Uterus (tissue), 4 donors: ENCODE measurements at places on chromosomes 2 and 18.

- DNase-seq, result no peak
Observed at GRCh38 chr2:152766928-152767327, 48.5 kb downstream of the ARL6IP6 start.

DNA sequence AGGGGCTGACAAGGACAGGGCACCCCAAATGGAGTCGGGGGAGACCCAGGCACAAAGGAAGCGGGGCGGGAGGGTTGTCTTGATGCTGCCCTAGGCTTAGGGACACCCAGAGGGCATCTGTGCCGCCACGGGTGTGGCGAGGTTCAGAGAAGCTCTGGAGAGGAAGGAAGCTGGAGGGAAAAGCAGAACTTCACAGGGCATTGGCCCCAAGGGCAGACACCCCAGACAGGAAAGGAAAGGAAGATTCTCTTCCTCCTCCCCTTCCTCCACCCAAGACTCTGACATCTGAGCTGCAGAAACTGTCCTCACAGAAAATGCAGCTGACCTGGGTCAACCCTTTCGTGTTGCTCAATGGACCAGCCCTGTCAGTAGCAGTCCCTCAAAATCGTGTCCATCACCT, 25.6 kb downstream of the DNMT3A start:
- DNase-seq, result no peak

GRCh38 chr2:215793747-215794595, 219.4 kb downstream of the MREG start:
- no peak for DNase-seq

- no peak for DNase-seq
Observed at GRCh38 chr2:242035858-242036652, 166.5 kb downstream of the RTP5 start.

GRCh38 chr2:19035238-19035637, 323.2 kb downstream of the OSR1 start:
- peak; percentile 67 for DNase-seq

- DNase-seq, result no peak
Observed at GRCh38 chr2:162711832-162712540, 126.6 kb downstream of the KCNH7 start.

GRCh38 chr2:191105082-191105481, 45.7 kb downstream of the STAT4 start:
- DNase-seq, result no peak

- no peak for DNase-seq
Observed at GRCh38 chr2:120612931-120613330, 122.7 kb upstream of the GLI2 start.

DNA sequence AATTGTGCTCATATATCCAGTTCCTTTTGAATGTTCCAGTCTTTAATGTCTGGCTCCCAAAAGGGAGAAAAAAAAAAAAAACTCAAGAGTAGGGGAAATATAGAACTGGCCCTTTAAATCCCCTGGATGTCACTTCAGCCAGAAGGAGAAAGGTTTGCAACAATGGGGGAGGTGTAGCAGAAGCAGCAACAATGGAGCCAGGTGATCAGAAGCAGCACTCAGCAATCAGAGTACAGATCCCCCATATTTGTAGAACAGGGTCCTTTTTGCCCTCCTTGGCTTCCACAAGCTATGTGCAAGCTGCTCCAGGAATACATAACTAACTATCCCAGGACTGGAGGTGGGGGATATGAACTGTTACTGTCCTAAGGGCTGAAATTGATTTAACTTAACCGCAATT, 25.8 kb upstream of the ZNF397 start:
- DNase-seq, result no peak

DNA sequence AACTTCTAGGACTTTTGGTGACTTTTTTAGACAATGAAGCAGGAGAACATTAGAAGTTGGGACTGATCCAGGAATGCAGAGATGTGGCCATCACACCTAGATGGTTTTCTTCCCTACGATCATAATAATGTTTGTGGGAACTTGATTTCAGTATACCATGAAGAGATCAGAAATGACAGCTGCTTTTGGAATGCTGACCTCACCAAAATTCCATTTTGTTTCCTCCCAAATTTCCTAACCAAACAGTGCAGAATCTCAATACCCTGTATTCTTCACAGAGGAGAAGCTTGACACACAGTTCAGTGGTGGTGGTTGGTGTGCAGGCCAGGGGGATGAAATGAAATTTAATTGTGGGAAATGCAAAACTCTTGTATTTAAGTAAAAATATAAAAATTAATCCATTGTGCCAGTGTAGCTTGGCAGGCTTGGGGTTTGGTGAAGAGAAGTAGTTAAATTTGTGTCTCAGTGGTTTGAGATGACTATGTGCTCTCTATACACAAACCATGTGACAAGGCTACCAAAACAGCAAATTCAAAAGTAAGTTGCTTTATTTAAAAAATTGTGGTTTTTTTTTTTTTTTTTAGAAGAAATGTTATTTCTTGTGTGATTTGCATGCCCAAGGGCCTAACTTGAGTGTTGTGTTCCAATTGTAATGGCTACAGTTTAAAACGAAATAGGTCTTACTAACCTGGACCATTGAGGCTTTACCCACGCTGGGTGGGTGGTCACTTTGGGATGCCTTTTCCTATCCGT, 252.4 kb downstream of the LPIN1 start:
- DNase-seq, result no peak

DNA sequence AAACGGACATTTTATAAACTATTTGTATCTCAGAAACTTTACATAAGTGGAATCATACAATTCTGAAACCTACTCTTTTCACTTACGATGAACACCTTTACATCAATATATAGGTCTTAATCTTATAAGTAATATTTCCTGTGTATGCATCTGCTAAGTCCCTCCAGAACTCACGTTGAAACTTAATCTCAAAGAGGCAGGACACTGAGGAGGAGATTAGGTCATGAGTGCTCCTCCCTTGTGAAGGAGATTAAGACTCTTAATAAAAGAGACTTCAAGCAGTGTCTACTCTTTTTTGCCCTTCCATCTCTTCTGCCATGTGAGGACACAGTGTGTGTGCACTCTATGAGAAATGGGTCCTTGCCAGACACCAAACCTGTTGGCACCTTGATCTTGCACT, 94.7 kb upstream of the CDKL4 start:
- no peak for DNase-seq

DNA sequence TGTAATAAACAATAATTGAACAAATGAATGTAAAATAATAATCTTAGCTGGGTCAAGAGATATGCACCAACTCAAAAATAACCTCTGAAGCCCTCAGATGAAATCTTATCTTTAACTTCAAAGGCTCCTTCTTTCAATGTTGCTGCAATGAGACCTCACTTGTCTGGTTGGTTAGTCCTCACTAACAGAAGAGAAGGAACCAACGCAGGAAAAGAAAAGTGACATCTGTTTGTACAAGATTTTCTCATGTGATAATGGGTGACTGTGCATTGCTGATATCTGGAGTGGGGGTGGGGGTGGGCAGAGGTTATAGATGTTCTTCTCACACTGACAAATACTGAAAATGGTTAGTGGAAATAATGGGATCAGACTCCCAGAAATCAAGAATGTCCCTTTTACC, 2.6 kb downstream of the SCN7A start:
- no peak for DNase-seq

- DNase-seq, result no peak
Observed at GRCh38 chr18:76544511-76545345, 49.7 kb upstream of the ZNF516 start.

GRCh38 chr2:232632904-232633412, 446 bp upstream of the EFHD1 start:
- peak; percentile 87 for DNase-seq

DNA sequence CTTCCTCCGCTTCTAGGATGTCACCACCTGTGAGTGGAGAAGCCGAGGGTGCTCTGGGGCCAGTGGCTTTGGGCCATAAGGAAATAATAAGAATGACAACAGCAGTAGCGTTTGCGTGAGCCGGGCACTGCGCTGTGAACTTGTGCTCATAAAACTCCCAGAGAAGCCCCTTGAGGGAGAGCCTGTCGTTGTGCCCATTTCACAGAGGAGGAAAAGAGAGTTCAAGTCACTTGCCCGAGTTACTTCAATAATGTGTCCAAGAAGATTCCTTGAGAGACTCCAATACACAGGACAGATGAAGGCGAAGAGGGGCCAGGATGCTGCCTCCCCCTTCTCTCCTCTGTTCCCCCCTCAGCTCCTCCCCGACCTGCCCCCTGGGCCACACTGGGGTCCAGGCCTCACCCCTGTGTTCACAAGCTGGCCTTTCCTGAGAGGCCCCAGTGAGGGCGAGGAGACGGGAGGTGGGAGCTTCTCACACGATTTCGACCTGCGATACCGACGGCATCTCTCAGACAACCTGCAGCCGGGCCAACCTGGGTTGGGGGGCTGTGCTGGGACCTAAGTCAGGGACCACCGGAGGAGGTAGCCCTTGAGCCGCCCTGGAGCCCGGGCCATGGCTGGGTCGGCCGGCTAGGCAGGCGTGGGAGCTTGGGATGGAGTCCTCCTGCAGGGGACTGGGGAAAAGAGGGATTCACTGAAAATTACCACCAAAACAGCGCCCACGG, 53.5 kb upstream of the UBE2F start:
- no peak for DNase-seq

- no peak for DNase-seq
Observed at GRCh38 chr18:52163478-52163877, 176.5 kb upstream of the DCC start.

DNA sequence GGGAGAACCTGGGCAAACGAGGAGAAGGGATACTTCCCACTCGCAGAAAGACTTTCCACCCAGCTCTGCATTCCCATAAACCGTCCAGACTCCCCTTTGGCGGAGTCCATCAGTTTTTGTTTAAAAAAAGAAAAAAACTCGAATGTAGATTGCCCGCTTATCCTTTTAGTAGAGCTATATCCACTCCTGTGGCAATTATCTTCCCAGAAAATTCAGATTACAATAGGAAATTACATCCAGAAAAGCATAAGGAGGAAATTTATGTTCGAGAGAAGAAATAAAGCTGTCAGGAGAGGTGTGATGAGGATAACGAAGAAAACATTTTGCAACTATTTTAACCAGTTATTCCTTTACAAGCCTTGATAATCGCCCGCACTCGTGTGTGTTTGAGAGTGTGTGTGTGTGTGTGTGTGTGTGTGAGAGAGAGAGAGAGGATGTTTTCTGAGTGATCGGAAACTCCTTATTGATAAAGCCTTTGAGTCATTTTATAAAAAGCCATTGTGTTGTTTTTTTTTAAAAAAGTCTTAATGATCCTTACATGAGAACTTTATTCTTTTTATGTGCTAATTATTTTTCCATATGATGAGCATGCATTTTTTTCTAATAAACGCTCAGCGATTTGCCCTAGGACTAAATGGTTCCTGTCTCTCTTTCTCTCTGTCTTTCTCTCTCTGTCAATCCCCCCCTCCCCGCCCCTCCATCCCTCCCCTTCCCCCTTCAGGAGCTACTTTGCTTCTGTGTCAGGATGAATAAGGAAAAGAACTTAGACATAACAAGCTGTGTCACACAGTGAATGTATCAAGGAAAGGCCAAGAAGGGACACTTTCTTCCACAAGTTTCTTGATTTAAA, 1.1 kb upstream of the PPP3R1 start:
- DNase-seq, result no peak
